Ascending aorta (tissue), 2 donors: ENCODE measurements at places on chromosomes 5 and 9. TPM values are rescaled to one million over a fixed set of nuclear protein-coding genes. Genes with fewer than 3 reads are reported as not detected.

Gene RASGRF2
- total RNA-seq: 16.9 TPM

Gene RNF208
- total RNA-seq: 6.7 TPM

Gene ZNF454
- total RNA-seq: 2.8 TPM

Gene FGF10
- 7.5 TPM for total RNA-seq

Gene NR2F1-AS1
- 0.85 TPM for total RNA-seq

Gene ZBTB43
- 2.4 TPM for total RNA-seq

Gene KYAT1
- 4.9 TPM for total RNA-seq

DNA sequence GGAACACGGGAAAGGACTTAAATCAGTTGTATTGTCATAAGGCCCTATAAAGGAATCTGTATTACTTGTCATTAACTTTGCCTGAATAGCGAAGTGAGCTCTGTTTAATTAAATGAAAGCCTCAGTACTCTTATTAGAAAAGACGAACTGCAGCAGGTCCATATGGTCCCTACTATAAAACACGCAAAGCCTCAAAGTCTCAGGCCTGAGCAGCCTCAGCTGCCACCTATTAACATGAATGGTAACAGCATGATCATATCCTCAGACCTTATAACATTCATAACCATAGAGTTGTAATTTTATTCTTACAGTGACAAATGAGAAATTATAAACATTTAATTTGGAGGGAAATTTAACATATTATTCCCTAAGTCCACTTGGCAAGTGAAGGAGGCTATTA is 1113.7 kb upstream of the WWC1 start:
- no peaks in the 10 kb centered on the region for H3K27me3 ChIP-seq
- no peaks in the 10 kb centered on the region for H3K4me1 ChIP-seq
- no peak overlapping the region for H3K4me3 ChIP-seq
- H3K36me3 ChIP-seq: no peaks in the 10 kb centered on the region

GRCh38 chr5:156219483-156220005 is 107.4 kb upstream of the SGCD start:
- no peak overlapping the region for H3K27ac ChIP-seq
- no peaks in the 10 kb centered on the region for H3K36me3 ChIP-seq
- no peak for DNase-seq
- H3K4me1 ChIP-seq: no peaks in the 10 kb centered on the region

DNA sequence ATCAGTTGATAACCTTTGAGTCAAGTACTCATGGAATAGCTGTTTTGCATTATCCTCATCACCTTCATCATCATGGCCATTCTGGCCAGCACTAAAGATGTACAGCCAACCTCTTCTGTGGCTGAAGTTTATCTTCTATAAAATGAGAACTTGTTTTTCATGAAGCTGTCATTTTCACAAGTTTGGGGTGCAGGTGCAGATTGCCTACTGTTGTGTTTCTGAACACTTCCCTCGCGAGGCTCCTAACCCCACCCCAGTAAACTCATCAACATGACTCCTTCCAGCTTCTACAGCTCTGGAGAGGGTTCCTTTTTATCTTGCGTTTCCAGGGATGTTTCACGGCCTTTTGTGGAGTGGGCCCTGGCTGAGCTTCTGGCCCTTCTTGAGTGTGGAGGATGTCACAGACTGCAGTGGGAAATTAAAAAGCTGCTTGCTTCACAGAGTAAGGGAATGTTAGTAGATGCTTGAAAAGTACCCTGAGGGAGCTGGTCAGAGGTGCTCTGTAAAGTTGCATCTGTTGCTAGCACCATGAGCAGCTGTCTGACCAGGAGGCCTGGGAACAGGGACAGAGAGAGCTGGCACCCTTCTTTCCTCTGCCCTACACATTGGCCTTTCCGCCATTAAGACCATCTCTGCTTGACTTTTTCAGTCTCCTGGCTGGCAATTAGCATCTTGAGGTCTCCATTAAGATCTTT is 24.9 kb downstream of the SYK start:
- no peaks in the 10 kb centered on the region for H3K4me1 ChIP-seq
- no peaks in the 10 kb centered on the region for H3K36me3 ChIP-seq
- no peak overlapping the region for H3K4me3 ChIP-seq
- H3K27ac ChIP-seq: no peak overlapping the region

DNA sequence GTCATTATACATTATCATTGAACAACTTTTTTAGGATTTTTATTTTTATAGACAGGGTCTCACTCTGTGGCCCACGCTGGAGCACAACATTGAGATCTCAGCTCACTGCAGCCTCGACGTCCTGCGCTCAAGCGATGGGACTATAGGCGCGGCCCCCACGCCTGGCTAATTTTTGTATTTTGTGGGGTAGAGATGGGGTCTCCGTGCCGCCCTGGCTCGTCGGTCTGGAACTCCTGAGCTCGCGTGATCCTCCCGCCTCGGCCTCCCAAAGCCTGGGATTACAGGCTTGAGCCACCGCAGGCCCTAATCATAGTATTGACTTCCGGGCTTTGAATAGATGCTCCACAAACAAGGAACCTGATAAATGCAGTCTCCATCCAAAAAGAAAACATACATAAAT is 1.4 kb upstream of the EDF1 start:
- H3K27me3 ChIP-seq: no peaks in the 10 kb centered on the region
- H3K36me3 ChIP-seq: peaks cover 16% of the 10 kb centered on the region
- H3K4me1 ChIP-seq: peaks cover 15% of the 10 kb centered on the region
- DNase-seq: no peak
- H3K4me3 ChIP-seq: no peak overlapping the region

- H3K4me1 ChIP-seq: peaks cover 3% of the 10 kb centered on the region
- H3K27me3 ChIP-seq: no peaks in the 10 kb centered on the region
- H3K36me3 ChIP-seq: no peaks in the 10 kb centered on the region
- H3K4me3 ChIP-seq: no peak overlapping the region
Measured at GRCh38 chr5:148998174-148998797, 64.6 kb downstream of the SH3TC2 start.

GRCh38 chr9:9214066-9214465 is 1398.7 kb downstream of the PTPRD start:
- H3K36me3 ChIP-seq: no peaks in the 10 kb centered on the region
- H3K4me3 ChIP-seq: no peak overlapping the region

DNA sequence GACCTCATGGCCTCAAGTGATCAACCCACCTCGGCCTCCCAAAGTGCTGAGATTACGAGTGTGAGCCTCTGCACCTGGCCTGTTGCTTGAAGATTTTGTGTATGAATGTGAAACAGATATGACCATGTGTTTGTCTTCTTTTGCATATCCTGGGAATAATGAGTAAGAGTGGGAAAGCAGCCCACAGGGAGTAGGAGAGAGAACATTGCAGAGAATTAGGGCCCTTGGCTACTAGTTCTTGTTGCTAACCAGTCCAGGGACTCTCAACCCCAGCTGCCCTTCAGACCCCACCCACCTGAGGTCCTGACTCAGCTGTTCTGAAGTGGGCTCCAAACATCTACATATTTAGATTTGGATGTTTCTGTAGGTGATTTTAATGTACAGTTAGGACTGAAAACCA is 125.5 kb downstream of the MTX3 start:
- no peak for DNase-seq
- no peaks in the 10 kb centered on the region for H3K36me3 ChIP-seq

DNA sequence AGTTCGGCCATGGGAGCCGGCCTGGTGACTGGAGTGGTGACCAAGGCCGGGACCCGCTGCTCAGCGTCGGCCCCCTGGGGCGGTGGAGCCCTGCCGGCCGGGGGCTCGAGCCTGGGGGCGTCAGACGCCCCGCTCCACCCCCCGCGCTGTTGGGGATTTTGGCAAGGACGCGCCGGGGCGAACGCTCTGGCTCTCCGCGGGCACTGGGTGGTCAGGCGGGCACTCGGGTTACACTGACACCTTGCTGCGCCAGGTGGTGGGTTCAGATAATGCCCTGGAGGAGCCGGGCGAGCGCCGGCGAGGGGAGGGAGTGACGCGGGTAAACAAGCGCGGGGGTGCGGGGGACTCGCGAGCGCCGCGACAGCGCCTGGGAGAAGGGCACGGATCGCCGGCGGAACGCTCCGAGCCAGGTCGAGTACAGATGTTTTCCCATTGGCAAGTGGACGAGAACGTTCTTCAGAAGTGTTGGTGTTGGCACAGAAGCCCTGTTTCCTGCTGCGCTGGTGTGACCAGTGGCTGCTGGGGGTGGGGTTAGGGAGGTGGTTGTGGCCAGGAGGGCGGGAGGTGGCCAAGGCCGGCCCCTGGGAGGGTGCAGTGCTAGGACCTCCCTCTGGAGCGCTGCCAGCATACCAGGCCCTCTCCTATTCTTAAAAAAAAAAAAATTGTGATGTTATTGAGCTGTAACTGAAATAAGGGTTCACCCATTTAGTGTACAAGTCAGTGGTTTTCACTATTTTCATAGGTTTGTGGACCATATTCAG is 773 bp downstream of the SQSTM1 start:
- H3K4me1 ChIP-seq: peaks cover 34% of the 10 kb centered on the region
- peak; percentile 98 for DNase-seq
- H3K4me3 ChIP-seq: peak overlapping the region; percentile 84
- H3K36me3 ChIP-seq: peaks cover 38% of the 10 kb centered on the region
- no peaks in the 10 kb centered on the region for H3K27me3 ChIP-seq

GRCh38 chr5:15966651-15967050 is 212.9 kb downstream of the MARCHF11 start:
- H3K27me3 ChIP-seq: no peaks in the 10 kb centered on the region
- no peaks in the 10 kb centered on the region for H3K4me1 ChIP-seq
- no peak for DNase-seq

DNA sequence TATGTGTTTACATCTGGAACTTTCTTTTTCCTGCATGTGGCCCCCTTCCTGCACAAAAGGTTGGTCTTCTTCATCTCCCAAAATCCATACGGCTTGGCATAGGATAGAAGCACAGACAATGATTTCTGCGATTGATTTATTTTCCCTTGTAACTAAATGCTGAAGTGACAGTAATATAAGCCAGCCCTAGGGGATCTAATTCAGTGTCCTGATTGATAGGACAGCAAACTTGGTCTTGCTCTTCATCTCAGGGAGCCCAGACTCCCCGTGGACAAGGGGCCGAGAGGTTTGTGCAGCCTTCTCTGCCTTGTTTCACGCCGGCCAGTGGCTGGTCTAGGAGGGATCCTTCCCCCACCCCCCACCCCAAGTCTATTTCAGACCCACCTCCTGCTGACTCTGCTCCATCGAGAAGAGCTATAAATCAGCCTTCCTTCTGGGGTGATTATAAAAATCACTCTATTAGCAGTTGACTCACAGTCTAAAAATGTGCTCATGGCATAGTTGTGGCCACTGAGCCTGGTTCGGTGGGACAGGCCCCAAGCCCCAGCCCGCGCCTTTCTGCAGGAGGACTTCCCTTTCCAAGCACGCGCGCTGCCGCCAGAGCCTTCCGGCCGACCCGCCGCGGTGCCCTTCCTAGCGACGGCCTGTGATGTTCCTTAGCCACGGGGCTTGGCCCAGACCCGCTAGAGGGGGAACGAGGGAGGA is 89.8 kb upstream of the COL5A1 start:
- H3K27me3 ChIP-seq: no peaks in the 10 kb centered on the region
- H3K4me1 ChIP-seq: peaks cover 24% of the 10 kb centered on the region
- H3K36me3 ChIP-seq: no peaks in the 10 kb centered on the region
- H3K27ac ChIP-seq: peak overlapping the region; percentile 70
- DNase-seq: peak; percentile 82

DNA sequence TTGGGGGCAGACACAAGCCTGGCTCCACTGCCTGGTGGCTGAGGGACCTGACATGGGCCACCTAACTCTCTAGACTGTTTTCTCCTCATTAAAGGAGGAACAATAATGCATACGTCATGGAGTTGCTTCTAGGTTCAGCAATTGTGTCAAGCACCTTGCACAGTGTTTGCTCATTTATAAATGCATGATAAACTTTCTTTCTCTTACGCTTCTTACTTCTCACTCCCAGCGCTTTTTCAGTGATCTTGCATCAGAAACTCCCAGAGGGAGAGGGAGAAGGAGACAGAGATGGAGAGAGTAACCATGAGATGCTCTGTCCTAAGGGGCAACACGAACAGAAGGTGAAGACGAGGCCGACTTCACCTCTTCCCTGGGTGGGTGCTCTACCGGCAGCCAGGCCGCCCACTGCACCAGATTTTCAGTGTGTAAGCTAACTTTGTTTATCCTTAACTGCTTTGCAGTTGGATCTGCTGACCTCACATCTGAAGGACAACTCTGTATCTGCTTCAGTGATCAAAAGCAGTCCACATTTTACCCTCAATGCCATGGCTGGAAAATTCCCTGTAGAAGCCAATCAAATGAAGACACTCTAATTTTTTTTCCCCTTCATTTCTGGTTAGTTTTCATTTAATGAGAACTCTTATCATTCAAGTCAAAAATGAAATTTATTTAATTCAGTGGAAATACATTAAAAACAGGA is 35.3 kb downstream of the MED27 start:
- DNase-seq: no peak
- no peaks in the 10 kb centered on the region for H3K27me3 ChIP-seq
- no peak overlapping the region for H3K4me3 ChIP-seq
- no peaks in the 10 kb centered on the region for H3K36me3 ChIP-seq
- no peaks in the 10 kb centered on the region for H3K4me1 ChIP-seq
- H3K27ac ChIP-seq: no peak overlapping the region

DNA sequence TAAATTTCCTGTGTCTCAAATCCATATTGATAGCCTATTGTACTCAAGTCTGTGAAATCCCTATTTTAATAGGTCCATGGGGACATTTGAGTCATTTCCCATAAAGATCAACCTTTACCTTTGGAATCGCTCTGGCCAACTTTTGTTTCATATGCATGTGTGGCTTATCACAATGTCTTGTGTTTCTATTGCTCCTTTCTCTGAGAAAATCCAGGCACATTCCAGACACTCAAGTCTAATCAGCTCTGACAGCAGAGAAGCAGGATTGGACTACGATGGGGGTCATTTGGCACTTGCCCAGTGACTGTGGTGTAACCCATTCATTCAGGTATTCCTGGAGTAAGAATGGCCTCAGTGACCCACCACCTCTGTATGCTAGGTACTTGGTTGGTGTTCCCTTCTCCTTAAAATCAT is 48.4 kb downstream of the ACTBL2 start:
- DNase-seq: no peak
- H3K27me3 ChIP-seq: no peaks in the 10 kb centered on the region
- H3K4me1 ChIP-seq: no peaks in the 10 kb centered on the region
- H3K36me3 ChIP-seq: no peaks in the 10 kb centered on the region
- no peak overlapping the region for H3K27ac ChIP-seq
